ENCODE measurements at places on chromosomes 11 and 22.

- no peak for DNase-seq
These were observed 319.3 kb upstream of the B3GAT1 start for GRCh38 chr11:134731213-134731961.

DNA sequence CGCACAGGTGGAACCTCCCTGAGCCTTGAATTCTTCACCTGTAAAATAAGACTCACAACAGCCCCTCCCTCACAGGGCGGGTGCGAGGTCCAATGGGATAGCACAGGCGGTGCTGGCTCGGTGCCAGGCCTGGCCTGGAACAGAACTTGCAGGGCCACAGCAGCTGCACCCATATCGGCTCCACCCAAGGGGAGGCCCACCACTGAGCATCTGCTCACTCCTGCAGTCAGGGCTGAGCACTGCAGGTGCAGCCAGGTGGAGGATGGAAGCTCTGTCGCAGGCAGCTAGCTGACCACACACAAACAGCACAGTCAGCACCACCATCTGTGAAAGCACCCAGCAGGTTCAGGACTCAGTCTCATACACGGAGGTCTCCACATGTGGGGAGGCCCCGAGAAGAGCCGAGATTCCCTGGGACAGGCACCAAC, 19.6 kb downstream of the VPS37C start:
- peak; percentile 57 for DNase-seq

DNA sequence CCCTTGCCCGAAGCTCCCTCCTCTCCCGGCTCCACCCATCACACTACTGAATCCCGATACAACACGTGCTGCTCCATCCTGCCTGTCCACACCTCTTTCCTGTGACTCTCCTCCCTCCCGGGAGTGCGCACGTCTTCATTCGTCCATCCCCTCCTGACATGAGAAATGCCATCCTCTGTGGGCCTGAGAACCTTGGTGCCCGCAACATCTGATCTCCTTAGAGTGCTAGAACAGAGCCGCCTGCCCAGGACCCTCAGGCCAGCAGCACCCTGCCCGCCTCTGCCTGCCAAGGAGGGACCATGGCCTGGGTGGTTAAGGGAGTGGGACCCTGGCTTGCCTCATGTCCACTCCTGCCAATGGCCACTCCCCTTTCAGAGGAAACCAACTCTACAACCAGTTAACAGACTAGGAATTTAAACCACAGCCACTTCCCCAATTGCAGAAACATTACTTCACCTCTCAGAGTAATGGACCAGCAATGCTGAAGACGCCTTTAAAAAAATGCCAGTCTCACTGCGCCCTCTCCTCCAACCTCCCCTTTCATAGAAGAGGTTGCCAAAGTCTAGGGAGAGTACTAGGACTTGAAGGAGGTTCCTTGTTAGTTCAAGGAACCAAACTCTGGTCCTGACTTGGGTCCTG, 466.3 kb downstream of the OPCML start:
- no peak for DNase-seq

DNA sequence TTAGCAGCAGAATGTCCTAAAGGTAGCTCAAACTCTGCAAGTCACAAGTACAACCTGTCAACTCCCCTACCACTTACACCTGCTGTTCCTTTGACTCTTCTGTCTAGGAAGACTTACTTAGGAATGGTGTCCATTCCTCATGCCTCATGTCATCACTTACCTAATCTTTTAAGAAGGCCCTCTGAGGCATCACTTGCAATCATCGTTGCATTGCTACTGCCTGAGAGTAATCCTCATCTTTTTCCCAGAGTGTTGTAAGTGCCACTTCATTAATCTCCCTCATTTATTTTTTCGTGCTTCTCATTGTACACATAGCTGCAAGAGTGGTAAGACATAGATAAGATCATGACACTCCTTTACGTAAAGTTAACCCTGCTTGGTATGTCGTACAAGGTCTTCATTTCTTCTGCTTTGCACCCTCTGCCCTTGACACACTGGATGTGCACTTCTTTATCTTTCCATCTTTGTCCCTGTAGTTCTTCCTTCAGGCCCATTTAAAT, 54.6 kb downstream of the SFI1 start:
- DNase-seq: no peak

DNA sequence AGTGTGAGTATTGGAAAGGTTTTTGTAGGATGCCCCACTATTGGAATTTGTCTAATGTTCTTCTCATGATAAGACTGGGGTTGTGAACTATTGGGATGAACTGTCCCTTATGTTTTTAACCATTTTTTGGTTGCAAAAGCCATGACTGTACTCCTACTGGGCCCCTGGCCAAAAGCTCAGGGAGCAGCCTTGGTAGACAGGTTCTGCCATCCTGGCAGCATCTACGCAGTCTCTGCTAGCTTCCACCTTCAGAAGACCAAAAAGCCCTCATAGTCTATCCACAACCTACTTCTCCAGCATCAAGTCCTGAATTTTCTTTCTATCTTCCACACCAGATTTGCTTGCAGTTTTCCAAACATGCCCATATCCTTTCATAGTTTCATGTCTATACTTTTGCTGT, 211.8 kb downstream of the TENM4 start:
- DNase-seq: no peak

- DNase-seq: no peak
These were observed 220.9 kb downstream of the PGR start for GRCh38 chr11:100908746-100909145.

DNA sequence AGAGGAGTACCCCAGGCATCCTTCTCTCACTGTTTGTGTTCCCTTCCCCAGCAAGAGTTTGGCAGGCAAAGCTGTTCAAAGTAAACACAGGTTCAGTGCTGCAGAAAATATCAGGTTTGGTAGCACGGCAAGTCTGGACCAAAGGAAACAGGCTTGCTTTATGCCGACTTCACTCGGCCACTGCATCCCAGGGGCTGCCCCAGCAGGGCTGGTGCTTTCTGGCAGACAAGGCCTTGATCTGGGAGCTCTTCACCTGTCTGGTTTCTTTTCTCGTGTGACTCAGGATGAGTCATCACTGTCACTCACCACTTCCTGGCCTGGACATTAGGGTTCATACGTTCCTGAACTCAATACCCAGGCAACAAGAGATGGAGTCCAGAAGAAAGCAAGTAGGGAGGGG, 52.6 kb upstream of the NAV2 start:
- peak; percentile 77 for DNase-seq

GRCh38 chr11:14059491-14059890, 97.0 kb downstream of the SPON1 start:
- DNase-seq: no peak

- DNase-seq: no peak
These were observed 2.1 kb upstream of the MS4A6A start for GRCh38 chr11:60184824-60185511.

DNA sequence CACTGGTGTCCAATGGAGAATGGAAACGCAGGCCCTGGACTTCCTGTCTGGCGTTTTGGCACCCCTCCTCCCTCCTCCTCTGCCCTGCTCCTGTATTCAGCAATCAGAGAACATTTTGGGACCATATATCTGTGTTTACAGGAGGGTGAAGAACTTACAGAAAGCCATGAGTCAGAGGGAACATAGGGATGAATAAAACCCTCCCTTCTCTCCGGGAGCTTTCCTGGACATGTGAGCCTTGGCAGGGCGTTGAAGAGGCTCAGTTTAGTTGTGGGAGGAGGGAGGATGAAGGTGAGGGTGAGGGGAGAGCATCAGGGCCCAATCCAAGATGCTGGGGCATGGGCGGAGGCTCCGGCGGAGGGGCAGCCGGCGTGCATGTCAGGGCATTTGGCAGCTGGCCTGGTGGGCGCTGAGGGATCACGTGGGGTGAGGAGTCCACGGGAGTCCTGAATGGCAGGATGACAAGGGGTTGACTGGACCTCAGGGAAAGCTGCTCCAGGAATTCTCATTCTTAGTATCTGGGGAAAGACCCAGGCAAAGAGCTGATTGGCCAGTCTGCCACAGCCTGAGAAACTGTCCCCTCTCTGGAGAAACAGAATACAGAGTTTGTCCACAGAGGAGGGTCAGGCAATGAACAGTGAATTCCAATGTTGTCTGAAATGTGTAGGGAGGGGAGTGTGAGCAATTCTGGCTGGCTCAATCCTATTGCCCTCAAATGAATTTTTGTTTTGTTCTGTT, 28.9 kb downstream of the MICAL2 start:
- DNase-seq: no peak

- DNase-seq: no peak
These were observed 104.1 kb downstream of the MPPED1 start for GRCh38 chr22:43515902-43516301.

GRCh38 chr11:14422052-14422813, 63.2 kb upstream of the RRAS2 start:
- peak; percentile 62 for DNase-seq

DNA sequence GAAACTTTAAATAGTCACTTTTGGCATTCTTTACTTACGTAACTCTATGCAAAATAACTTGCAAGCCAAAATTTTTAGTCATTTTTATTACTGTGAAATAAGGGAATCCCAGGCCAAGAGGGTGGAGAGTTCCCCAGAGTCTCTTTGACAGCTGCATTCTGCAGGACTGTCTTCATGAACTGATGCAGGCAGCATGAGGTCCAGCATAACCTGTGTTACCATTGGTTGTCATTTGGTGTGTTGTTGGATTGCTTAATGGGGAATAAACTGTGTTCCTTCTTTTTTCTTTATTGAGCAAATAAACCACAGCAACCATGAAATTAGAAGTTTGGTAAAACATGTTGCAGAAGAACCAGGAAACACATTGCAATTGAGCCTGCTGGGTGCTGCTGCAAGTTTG, 24.6 kb downstream of the MMP27 start:
- no peak for DNase-seq

DNA sequence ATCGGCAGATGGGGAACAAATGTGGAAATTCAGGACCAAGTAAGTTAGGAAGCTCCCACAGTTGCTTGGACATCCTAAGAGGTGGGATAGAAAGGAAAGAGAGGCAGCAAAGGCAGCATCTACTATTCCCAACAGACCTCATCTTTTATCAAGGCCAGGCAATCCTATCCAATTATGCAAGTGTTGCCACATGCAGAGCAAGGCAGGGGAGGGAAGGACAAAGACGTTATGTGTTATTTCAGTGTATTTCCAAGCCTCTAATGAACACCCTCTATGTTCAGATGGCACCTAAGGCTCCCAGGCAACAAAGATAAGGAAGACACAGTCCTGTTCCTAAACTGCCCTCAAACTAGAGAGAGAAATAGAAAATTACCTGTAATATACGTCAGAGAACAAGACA, 9.2 kb downstream of the TIGD3 start:
- no peak for DNase-seq

DNA sequence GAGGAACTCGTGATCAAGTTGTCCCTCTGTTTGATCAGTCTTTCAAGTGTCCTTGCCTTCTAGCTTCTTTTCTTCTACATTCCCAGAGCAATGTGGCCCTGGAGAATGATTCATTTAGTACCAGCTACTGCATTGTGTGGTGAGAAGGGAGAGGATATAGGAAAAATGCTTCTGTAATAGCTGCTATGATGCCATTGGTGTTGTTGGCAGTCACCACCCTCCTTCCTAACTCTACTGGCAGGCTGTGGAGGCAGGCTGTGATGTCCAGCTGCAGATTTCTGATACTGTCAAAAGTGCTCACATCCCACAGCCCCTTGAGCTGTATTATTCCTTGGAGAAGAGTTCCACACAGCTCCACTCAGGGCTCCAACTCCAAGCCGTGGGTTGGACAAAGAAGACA, 52.8 kb downstream of the ENDOD1 start:
- DNase-seq: no peak

DNA sequence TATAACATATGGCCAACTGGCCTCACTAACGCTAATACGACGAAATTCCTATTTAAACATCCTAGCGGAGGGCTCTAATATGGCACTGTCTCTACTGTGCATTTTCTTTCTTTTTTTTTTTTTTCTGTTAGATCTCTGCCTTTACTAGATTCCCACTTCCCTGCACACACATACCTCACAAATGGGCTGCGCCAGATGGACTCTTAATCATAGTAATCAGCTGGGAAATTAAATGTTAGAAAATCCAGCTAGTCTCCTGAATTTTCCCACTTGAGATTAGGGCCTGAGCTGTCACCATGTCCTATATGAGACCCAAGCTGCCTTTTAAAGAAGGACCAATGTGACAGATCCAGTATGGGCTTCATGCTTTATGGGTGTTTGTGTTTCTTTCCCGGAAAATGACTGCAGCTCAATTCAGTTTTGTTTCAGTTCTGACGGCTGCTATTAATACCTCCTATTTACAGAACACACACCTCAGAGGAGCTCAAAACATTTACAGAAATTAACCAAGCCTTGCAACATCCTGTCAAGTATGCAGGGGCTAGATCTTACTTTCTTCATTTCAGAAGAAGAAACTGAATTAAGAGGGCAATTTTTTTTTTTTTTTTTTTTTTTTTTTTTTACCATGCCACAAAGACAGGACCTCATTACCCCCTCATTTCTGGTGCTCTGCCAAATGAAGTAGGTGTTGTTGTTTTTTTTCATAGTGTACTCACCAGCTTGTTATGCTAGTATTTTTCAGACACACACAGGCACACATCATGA, 49.8 kb upstream of the BLID start:
- no peak for DNase-seq

Data from Calu3 (cell line).